ENCODE measurements at places on chromosomes 12 and 14.

DNA sequence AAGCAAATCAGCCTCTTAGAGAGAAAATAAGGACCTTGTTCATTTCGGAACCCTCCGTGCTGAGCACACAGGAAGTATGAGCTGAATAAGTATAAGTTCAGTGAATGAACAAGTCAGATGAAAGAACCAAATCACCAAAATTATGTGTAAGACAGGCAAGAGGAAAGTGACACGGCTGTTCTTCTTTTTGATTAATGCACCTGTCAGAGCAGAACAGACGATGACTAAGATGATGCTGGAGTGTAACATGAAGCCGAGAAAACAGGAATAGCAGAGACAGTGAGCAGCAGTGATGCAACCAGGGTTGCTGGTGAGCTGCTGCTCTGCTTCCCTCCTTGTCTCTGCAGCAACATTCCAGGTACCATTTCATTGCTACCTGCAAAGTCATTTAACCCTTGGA is 861.1 kb downstream of the GALC start:
- no peak for DNase-seq

DNA sequence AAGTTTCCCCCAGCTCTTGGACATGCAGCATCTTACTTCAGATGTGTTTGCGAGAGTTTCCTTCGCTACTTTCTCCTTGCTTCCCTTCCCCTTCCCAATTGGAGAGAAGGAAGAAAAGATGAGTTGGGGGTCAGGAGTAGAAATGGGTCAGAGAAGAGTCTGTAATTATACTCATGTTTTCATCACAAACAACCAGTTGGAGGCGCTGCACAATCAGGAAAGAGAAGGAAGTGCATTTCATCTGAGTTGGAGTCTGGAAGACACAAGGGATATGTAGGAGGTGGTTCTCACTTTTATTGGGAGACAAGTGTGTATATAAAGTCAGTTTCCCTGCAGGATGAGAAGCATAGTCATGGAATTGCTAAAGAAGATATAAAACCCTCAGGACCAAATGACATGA is 31.3 kb upstream of the VSX2 start:
- DNase-seq: no peak

GRCh38 chr12:42094277-42094676 is 50.4 kb downstream of the GXYLT1 start:
- DNase-seq: peak; percentile 1

DNA sequence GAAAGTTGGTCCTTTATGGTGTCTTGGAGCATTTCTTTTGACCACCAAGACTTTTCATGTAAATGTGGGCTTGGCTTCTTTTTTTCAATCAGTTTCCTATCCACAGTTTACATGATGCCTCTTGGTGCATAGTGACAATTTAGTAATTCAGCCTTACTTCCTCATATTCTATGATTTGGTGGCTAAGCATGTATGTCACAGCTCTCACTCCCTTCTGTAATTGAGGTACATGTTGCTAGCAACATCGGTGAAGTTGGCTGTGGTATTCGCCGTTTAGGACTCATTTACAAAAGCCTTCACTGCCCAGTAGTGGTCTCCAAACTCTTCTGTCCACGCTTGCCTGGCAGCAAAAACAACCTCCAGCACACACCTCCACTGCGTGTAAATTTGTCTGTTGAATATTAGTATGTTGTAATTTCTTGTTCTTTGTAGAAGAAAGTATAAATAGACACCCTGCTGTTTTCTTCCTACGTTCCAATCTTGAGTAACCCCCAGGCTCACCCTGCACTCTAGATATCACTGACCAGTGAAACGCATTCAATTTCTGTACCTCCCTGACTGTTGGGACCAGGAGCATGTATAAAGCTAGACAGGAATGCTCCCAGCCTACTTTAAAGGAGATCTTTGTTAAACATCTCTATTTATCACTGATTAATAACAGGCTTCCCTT is 90.4 kb downstream of the PPP2R5C start:
- no peak for DNase-seq

GRCh38 chr14:86739761-86740160 is 1209.8 kb downstream of the FLRT2 start:
- DNase-seq: no peak

DNA sequence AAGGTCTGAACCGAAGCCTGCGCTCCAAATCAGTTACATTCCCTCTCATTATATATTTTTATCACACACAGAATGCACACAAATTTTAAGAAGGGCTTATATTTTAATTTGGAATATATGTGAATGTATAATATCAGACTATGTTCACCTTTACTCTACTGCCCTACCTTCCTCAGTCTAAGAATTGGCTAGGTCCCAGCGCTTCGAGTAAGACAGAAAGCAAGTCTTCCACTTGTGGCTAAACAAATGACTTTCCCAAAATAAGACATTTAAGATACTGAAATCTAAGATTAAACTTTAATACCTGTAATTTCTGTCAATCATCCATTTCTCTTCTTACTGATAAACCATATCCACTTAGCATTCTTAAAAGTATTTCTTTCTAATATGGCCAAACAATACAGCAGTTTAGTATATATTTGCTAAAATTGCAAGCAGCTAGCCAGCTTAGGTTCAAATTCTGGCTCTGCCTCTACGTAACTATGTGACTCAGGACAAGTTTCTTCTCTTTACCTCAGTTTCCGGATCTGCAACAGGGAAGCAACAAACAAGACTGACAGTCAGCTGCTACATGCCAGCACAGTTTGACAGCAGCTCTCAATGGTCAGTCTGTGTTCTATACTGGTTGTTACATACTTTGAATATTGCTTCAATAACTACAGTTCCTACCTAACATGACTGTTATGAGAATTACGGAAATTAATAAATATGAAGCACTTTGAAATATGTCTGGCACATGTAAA is 2.0 kb downstream of the INTS13 start:
- DNase-seq: no peak

DNA sequence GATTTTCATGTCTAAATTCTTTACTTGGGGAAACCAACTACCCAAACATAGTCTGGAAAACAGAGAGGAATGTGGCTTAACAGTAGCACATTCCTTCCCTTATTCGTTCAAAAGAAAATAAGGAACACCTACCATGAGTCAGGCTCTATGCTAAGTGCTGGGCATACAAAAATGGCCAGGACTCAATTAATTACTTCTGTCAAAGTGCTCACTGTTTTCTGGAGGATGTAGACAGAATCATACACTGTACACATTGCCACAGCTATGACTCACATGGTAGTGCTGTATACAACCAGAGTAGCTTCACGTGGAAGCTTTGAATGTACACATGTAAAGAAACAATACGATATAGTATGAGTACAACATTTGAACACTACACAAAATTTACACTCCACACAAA is 50.1 kb downstream of the SLC25A21 start:
- DNase-seq: no peak

- DNase-seq: no peak
These were observed 1.6 kb downstream of the ANKRD33 start for GRCh38 chr12:51889216-51890132.

DNA sequence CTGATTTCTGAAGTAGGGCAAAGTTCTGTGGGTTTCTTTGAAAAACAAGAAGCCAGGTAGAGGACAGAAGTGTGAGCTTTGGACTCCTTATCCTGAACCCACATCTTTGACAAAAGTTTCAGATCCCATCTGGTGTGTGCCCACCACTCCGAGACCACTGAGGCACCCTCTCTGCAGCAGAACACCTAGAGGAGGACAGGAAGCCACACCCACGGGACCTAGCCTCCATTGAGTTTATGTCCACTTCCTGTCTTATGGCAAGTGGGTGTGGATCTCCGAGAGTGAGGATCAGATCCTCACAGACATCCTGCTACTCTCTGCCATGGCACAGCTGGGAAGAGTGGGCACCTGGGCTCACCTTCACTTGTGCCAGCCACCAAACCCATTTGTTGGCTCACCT is 16.8 kb upstream of the OR6S1 start:
- DNase-seq: no peak

- DNase-seq: no peak
These were observed 126.0 kb downstream of the HELB start for GRCh38 chr12:66428261-66428660.

- no peak for DNase-seq
These were observed 5.5 kb downstream of the LRCOL1 start for GRCh38 chr12:132604668-132605441.

DNA sequence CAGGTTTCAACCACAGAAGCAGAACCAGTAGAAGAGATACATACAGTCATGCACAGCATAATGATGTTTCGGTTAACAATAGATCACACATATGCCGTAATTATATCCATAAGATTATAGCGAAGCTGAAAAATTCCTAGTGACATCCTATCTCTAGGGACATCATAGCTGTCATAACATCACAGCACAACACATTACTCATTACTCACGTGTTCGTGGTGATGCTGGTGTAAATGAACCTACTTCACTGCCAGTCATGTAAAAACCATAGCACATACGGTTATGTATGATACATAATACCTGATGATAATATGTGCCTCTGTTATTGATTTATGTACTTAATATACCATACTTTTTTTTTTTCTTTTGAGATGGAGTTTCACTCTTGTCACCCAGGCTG is 44.7 kb downstream of the KLRG1 start:
- no peak for DNase-seq

DNA sequence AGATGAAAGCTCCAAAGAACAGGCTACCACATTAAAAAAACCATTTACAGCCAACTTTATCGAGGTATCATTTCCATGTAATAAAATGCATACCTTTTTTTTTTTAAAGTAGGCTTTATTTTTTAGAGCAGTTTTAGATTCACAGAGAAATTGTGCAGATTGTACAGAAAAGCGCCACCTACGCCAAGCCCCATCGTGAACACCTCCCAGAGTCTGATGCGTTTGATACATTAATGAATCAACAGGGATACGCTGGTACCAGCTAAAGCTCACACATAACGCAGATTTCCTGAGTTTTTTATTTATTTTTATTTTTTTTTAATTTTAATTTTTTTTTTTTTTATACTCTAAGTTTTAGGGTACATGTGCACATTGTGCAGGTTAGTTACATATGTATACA is 129.9 kb downstream of the KIF26A start:
- DNase-seq: no peak

- no peak for DNase-seq
These were observed 335.0 kb downstream of the BCL11B start for GRCh38 chr14:98937021-98937420.

DNA sequence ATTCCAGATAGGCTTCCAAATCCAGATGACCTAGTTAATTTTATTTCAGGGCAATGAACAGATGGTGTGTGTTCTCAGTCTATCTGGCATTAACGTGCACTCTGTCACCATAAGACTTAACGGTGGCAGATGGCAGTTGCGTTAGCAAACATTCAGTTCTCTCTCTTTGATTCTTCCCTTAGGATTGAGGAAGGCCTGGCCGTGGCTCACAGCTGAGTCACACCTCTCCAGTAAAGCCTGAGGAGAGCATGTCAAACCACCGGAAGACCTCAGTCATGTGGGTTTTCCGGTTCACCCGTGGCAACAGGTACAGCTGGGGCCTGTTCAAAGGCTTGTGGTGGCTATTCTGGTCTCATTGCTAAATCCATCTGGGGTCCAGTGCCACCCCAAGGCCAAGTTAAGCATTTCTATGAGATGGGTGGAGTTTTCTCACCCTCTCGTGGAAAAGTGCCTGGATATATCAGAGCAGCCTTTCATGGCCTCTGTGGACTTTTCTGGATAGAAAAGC is 545.1 kb upstream of the ATP2B1 start:
- DNase-seq: peak; percentile 3

- DNase-seq: no peak
These were observed 85.9 kb downstream of the PTGER2 start for GRCh38 chr14:52399921-52400595.

DNA sequence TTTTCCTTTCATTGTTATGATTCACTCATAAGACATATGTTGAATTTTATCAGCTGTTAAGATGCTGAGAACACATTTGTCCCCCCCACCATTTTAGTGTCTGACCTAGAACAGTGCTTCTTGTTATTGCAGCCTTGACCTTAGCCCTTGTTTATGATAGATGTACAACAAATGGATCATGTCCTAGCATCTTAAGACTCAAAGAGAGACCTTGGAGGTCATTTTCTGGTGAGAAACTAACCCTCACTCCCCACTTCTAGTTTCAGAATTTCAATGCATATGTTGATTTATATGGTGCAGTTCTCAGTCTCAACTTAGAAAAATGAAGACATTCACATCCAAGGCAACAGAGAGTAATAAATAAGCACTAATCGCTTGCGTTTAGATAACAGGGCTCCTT is 391.2 kb downstream of the AEBP2 start:
- DNase-seq: no peak

DNA sequence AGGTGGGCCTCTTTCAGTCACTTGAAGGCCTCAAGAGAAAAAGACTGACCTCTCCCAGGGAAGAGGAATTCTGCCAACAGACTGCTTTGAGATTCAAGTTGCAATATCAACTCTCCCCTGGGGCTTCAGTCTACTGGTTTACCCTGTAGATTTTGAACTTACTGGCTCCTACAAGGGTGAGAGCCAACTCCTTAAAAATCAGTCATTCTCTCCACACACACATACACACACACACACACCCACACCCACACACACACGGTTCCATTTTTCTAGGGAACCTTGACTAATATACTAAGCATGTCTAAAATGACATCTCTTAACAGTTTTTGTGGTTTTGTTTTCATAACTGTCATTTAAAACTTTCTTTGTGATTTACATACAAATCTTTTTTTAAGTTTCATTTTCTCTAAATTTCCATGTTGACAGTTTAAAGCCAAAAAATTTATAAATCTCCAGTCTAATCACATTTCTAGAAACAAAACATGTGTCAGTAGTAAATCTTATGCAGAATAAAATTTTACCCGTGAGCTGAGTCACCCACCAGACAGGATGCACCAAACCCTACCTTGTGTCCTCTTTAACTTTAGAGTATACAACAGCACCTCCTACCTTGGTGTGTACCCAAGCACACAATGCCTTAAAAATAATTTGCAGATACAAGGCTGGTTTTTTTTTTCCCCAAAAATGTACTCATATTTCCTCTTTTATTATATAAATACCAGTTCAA is 394.6 kb downstream of the AEBP2 start:
- no peak for DNase-seq

- DNase-seq: no peak
These were observed 105.1 kb downstream of the AKAP6 start for GRCh38 chr14:32434180-32434579.

- DNase-seq: no peak
These were observed 768 bp downstream of the OXA1L start for GRCh38 chr14:22767323-22767589.

DNA sequence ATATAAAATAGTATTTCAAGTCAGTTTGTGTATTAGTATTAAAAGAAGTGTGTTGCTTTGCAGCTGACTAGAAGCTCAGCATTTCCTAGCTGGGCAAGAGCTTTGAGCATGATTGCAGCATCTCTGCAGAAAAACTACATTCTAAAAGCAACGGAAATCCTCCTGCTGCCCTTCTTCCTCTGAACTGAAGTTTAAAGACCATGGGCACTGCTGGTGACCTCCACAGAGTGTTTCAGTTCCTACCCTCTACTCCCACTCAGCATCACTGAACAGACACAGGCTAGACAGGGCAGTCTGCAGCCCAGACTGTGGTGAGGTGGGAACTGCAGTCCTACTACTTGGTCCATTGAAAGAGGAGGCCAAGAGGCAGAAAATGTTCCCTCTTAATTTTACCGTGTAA is 59.0 kb downstream of the FAR2 start:
- DNase-seq: no peak

GRCh38 chr12:100503228-100503628 is 29.6 kb downstream of the NR1H4 start:
- no peak for DNase-seq

- DNase-seq: no peak
These were observed 281.1 kb downstream of the AACS start for GRCh38 chr12:125346362-125346761.

GRCh38 chr12:39553476-39553875 is 66.1 kb downstream of the ABCD2 start:
- no peak for DNase-seq
